Activated naive CD4-positive, alpha-beta T cell treated with anti-CD3 and anti-CD28 coated beads, Interleukin-2, amount 50 U/mL, for 72 hours (primary cell): ENCODE measurements at places on chromosomes 4 and X. TPM values are rescaled to one million over a fixed set of nuclear protein-coding genes. Genes with fewer than 3 reads are reported as not detected.

The CT45A5 gene
- total RNA-seq = 0.29 TPM

The CXXC4 gene
- total RNA-seq = not detected

The TMEM255A gene
- total RNA-seq = not detected

The TRPC3 gene
- 2.3 TPM for total RNA-seq

The KCNE5 gene
- 0.51 TPM for total RNA-seq

The KIAA0232 gene
- 10.2 TPM for total RNA-seq

The DGKK gene
- total RNA-seq = not detected

The SULT1B1 gene
- 2.4 TPM for total RNA-seq

The AMELX gene
- not detected for total RNA-seq

DNA sequence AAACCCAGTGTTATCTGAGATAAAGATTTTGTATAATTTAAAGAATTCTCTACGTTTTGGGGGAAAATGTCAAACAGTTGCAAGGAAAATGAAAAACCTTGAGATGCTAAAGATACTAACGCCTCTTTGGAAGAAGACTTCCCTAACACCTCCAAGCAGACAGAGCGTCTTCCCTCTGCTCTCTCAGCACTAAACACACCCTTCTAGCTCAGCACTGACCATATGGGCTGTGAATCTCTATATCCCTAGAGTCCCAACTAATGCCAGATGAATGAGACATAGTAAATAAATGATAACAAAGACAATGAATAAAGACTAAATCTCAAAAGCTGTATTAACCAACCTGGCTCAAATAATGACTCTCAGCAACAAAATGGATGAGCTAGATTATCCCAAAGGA lies 13.3 kb downstream of the FUNDC1 start:
- DNase-seq = no peak

GRCh38 chr4:10192331-10192730 lies 75.7 kb upstream of the WDR1 start:
- DNase-seq = no peak

- no peak for DNase-seq
These were observed 555.5 kb upstream of the MAGEB2 start for GRCh38 chrX:29659911-29660310.

- no peak for DNase-seq
These were observed 93.3 kb downstream of the TMEM47 start for GRCh38 chrX:34563804-34564203.

DNA sequence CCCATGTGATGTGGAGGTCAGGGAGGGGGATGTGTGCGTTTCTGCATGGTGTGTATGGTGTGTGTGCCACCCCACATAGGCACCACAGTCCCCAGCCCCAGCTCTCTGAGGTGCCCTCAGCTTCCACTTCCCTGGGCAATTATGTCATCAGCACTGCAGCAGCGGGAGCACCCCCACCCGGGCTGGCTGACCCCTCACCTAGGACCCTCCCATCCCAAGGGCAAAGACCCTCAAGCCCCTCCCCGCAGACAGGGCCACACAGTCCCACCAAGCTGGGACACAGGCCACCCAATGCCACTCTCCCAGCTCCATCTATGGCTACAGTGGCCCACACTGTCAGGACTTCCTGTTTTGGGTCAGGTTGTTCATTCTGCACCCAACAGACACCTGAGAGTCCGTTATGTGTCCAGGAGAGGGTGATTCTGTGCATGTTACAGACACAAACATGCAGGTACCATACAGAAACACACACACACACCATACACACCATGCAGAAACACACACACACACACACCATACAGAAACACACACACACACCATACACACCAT lies 75.2 kb downstream of the JAKMIP1 start:
- no peak for DNase-seq

DNA sequence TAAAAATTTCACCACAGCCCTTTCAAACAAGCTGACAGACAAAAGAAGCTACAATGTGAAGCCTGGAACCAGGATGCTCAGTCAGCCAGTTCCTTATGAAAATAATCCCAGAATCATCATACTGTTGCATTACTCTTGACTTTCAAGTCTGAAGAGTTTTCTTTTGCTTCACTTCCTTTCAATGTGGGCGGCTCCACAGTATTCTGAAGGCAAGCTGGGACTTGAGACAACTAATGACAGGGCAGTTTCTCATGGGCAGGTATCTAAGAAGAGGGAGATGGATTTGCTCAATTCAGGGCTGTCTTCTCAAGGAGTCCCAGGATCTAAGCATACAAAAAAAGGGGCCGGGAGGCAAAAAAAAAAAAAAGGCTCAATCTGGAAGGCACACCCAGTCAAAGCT lies 173.4 kb downstream of the PAPSS1 start:
- DNase-seq = no peak

GRCh38 chr4:183182873-183183725 lies 84.0 kb downstream of the WWC2 start:
- DNase-seq = no peak

GRCh38 chrX:74507191-74507590 lies 85.9 kb downstream of the SLC16A2 start:
- no peak for DNase-seq

DNA sequence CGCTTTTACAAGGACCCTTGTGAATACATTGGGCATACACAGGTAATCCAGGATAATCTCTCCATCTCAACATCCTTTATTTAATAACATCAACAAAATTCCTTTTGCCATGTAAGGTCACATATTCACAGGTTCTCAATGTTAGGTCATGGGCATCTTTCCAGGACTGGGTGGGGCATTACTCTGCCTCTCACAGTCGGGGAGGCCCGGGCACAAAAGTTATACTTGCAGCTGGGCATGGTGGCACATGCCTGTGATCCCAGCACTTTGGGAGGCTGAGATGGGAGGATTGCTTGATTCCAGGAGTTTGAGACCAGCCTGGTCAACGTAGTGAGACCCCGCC lies 93.7 kb upstream of the AP1S2 start:
- no peak for DNase-seq

GRCh38 chrX:55738969-55739368 lies 21.4 kb downstream of the RRAGB start:
- DNase-seq = no peak

DNA sequence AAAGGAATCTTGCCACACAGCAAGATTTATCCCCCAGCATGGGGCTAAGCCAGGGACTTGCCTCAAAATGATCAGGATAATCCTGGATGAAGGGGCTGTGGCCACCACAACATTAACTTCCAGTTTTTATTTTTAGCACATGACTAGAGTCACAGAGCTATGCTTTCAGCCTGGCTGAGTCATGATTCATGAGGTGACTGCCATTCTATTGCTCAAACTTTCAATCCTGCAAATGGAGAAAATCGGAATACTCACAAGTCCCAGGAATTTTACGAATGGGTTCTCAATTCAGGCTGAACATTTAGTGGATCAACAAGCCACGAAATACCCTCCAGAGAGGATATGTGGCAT lies 70.7 kb upstream of the HPGD start:
- DNase-seq = no peak

GRCh38 chrX:50825825-50826224 lies 11.8 kb upstream of the SHROOM4 start:
- no peak for DNase-seq

GRCh38 chr4:184647266-184648053 lies 1.8 kb downstream of the CASP3 start:
- no peak for DNase-seq

DNA sequence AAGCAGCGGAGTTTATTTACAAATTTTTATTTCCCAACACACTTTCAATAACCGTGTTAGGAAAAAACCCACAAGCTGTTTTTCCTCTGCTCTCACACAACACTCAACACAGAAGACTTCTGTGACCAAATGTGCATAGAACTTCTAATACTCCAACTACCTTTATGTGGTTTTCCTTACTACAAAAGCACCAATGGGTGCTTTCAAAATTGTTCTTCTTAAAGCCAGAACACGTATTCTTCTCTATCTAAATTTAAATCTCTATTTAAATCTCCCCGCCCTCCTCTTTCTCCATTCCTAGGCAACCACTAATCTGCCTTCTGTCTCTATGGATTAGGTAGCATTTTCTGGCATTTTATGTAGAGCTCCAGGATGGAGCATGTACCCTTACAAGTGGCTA lies 90.0 kb downstream of the SHROOM2 start:
- no peak for DNase-seq

DNA sequence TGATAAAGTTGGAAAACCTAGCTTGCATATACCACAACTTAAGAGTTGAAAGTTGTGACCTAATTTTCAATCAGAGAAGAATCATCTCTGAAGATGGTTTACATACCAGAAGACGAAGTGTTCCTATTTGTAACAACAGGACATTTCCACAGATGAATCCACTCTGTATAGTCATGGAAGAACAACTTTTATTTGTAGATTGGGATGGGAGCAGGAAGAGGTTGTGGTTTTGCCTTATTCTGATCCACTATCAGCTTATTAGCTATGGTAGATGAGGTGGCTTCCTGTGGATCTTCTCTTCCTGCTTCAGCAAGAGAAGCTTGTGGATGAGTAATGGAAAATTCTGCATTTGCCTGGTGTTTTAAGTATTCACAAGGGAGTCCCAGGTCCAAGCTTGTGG lies 18.6 kb upstream of the SUPT20HL1 start:
- no peak for DNase-seq

- no peak for DNase-seq
These were observed 200.8 kb downstream of the GRIA2 start for GRCh38 chr4:157421365-157421764.

- DNase-seq = no peak
These were observed 10.0 kb upstream of the HAND2 start for GRCh38 chr4:173539986-173540385.

DNA sequence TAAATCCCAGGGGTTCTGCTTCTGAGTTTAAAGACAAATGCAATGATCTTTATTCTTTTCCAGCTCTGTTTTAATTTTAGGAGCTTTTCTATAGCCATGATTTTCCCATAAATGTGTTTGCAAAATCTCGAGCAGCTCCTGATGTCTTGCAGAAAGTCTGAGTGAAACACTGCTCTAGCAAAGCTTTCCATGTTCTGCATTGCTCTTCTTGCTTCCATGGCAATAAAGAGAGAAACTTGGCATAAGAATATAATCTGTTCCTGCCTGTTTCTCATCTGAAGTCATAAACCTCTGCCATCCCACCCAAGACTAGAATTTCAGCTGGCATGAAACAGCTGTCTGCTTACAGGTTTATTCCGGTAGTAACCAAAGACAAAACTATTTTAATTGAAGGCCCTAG lies 254.5 kb downstream of the SPRY1 start:
- no peak for DNase-seq

DNA sequence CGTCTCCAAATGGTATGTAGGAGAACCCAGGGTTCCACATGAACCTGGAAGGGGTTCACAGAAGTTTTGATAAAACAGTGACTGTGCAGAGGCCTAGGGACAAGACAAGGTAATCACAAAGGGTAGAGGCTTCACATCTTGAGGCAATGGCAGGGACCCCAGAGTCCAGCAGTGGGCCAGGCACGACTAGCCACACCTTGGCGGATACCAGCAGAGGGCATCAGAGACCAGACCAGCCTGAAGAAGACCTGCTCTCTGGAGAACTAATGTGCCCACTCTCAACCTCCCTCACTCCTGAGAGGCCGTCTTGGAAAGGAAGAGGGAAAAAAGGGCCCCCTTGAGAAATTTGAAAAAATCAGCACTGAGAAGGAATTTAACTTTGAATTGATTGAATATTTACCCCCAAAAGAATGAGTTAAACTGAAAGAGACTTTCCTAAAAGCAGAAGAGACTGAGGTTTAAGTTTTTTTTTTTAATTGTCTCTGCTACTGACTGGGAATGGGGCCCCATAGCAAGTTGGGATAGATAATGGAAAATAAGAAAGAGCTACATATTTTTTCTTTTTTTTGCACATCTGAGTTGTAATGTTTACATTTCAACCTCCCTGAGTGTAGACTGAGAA lies 243.8 kb upstream of the JADE1 start:
- no peak for DNase-seq

DNA sequence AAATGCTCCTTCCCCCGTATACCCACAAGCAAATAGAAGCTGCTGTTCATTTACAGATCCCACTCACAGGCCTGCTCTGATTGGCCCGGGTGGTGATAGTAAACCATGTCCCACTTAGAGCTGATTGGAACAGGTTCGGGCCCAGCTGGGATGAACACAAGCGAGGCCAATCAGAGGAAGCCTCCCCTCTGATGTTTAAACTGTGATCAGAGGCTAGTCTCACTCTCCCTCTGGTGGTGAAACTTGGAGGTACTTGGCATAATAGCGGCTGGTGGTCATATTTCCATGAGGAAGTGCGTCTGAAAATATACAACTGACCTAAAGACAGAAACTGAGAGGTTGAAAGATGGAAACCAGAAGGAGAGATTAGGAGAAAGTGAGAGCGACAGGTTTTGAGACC lies 51.5 kb upstream of the TRPC3 start:
- DNase-seq = no peak

- DNase-seq = no peak
These were observed 43.2 kb downstream of the BCLAF3 start for GRCh38 chrX:19947612-19948011.

DNA sequence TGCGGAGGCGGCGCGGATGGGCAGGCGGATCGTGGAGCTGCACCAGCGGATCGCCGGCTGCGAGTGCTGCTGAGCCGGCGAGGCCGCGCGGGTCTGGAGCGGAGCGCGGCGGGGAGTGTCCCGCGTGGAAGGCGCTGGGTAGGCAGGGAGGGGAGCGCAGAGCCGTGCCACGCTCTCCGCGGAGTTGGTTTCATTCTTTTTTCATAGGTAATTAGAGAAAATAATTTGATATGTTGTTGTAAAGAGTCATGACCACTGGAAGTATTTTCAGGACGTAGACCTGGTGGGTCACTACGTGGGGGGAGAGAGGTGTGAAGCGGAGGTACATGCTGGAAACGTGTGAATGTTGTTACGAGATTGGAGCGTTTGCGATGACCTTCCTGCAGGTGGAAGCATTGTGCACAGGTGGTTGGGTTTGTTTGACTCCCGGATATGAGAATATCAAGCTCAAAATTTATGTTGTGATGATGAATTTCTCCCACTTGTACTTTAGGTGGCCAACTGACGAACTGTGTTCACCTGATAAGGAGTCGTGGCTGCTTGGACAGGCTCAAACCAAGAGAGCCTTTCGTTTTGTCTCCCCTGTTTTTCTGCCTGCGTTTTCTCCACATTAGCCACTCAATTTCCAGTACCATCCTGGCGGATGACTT lies 19.1 kb upstream of the S100P start:
- peak; percentile 52 for DNase-seq

DNA sequence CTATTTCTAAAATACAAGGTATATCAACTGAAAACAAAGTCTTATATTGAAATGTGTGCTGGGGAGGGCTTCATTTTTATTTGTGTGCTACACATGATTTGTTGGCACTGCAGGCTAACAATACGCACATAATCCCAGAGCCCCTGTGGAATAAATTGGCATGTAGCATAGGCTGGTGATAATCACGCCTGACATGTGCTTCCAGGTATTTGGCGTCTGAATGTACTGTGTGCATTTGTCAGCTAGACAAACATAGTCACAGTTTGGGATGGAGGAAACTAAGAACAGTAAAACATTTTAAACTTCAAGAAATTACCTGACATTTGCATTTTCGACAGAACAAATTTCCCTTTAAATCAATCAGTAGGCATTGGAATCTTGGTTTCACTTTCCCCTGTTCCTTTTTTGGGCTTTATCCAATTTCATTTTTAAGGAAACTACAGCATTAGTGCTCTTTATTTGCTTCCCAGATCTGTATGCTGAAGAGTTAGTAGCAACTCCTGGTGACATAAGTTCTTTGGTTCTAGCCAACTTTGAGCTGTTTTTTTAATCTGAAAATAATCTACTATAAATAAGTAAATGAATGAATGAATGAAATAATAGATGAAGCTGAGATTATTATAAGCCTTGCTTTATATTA lies 472.3 kb downstream of the PDHA2 start:
- no peak for DNase-seq
